ENCODE measurements at places on chromosomes 2 and 18. TPM values are rescaled to one million over a fixed set of nuclear protein-coding genes. Genes with fewer than 3 reads are reported as not detected.

The ANO7 gene
- total RNA-seq, result 0.25 TPM

The RAD51AP2 gene
- total RNA-seq, result 0.25 TPM

The IL36RN gene
- total RNA-seq, result not detected

The SERPINB3 gene
- not detected for total RNA-seq

The MALT1 gene
- total RNA-seq, result 21.6 TPM

The TMEM237 gene
- 21.9 TPM for total RNA-seq

The GPR55 gene
- total RNA-seq, result not detected

The NRBP1 gene
- total RNA-seq, result 56.5 TPM

The BMP10 gene
- total RNA-seq, result not detected

The SLC11A1 gene
- total RNA-seq, result 2.0 TPM

The LRRC30 gene
- not detected for total RNA-seq

The TUBA4B gene
- total RNA-seq, result not detected

The TEX44 gene
- not detected for total RNA-seq

The NMUR1 gene
- under 0.01 TPM for total RNA-seq

The NT5DC4 gene
- total RNA-seq, result not detected

The HOXD3 gene
- not detected for total RNA-seq

The BCL2 gene
- total RNA-seq, result 17.7 TPM
